ENCODE measurements at places on chromosomes 7 and 10.

- peak; percentile 81 for DNase-seq
These were observed 9.6 kb downstream of the PSD start for GRCh38 chr10:102408728-102409603.

DNA sequence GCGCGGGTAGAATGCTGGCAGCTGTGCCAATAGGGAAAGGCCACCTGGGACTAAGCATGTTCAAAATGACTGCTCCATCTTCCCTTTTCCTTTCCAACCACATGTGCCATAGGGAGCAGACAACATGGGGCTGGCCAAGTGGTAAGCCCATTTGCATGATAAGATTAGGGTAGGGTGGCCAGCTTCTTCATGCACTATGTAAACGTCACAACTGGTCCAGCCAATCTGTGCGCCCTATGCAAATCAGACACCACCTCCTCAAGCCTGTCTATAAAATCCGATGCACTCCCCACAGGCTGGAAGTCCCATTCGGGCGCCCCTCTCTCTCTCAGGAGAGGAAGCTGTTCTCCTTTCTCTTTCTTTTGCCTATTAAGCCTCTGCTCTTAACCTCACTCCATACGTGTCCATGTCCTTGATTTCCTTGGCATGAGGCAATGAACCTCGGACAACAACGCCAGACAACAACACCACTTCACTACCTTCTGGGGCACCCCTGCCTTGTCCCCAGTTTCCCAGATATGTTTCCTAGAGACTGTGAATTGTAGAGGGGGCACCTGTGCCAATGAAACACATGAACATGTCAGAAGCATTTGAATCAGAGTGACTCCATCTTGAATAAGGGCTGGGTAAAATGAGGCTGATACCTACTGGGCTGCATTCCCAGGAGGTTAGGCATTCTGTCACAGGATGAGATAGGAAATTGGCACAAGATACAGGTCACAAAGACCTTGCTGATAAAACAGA, 19.1 kb upstream of the EXOC6 start:
- no peak for DNase-seq

GRCh38 chr7:140557809-140558518, 78.7 kb upstream of the MKRN1 start:
- no peak for DNase-seq

DNA sequence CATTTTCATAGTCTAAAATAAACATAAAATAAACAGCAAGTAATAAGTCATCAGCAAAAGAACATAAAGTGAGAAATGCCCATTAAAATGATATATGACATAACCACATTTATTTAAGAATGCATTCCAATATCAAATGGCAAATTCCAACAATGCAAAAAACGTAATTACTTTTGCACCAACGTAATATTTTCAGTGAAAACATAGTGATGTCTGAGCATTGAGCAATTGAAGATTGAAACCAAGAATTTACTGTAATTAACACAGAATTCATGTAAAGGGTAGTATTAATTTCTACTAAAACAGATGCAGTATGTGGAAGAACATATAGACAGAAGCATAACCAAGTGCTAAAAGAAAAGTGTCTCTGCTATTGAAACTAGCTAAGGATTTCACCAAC, 123.0 kb upstream of the TNS3 start:
- DNase-seq: no peak

DNA sequence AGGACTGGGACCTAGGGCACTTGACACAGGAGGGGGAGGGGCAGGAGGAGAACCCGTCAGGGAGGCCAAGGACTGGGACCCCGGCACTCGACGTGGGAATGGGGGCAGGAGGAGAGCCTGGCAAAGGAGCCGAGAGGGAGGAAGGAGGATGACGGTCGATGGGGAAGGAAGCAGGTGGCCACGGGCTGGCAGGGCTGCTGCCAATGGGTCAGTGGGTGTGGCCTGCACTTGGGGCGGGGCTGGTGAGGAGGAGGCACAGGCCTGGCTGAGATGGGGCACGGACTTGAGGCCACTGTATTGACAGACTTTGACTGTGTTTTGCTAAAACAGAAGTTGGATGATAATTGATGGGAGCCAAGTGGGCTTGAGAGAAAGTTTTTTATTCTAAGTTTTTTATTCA, 68.9 kb downstream of the RBM33 start:
- no peak for DNase-seq

All from caudate nucleus (tissue), 63 donors.